ENCODE measurements at places on chromosomes 6 and 20. TPM values are rescaled to one million over a fixed set of nuclear protein-coding genes. Genes with fewer than 3 reads are reported as not detected.

The ERVFRD-1 gene
- not detected for total RNA-seq

The SLC17A1 gene
- not detected for total RNA-seq

The CAPN11 gene
- not detected for total RNA-seq

The OR2H1 gene
- not detected for total RNA-seq

The HSPA12B gene
- 0.39 TPM for total RNA-seq

The HLA-DQB2 gene
- not detected for total RNA-seq

The HLA-DPA1 gene
- not detected for total RNA-seq

The ZNF311 gene
- 0.19 TPM for total RNA-seq

The CCN6 gene
- not detected for total RNA-seq

Measured in A549 treated with GW870086 at 1 μM for 4 hours (cell line).